ENCODE measurements at places on chromosomes 4 and X.

DNA sequence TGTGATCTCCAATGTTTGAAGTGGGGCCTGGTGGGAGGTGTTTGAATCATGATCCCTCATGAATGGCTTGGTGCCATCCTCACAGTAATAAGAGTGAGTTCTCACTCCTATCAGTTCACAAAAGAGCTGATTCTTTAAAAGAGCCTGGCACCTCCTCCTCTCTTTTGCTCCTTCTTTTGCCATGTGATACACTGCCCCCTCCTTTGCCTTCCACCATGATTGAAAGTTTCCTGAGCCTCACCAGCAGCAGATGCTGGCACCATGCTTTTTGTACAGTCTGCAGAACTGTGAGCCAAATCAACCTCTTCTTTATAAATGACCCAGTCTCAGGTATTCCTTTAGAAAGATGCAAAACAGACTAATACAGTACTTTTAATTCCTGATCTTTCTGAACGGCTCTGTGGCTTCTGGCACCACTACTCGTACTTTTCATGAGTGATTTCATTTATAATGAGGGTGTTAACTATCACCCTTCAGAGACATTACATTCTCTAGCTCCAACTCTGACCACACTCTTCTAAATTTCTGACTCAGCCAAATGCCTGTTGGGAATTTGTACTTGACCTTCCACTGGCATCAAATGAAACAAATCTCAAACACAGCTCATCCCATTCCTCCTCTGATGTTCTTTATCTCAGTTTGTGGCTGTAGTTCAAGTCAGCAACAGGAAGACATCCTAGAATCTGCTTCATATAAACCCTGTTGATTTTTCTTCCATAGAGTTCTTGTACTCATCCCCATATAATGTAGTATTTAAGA is 4.2 kb downstream of the UFSP2 start:
- DNase-seq: no peak

GRCh38 chrX:145552643-145553042 is 265.0 kb upstream of the SLITRK2 start:
- DNase-seq: no peak

DNA sequence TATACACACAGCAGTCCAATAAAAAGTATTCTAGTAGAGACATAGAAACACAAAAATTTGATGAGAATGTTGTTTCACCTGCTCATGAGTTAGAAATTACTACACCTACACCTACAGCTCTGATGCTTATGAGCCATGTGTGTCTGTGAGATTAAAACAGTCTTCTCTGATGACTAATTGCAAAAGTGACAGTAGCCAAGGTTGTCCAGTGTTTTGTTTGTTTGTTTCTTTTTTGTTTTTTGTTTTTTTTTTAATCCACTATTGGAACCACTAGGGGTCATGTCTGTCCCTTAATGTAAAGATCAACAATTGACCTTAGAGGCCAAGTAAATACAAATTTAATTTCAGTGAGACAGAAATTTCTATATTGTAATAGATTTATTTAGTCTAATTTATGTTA is 423.1 kb downstream of the TEX13C start:
- DNase-seq: no peak

- DNase-seq: peak; percentile 22
Measured at GRCh38 chrX:44873415-44874276, 658 bp downstream of the KDM6A start.

GRCh38 chr4:19736968-19737756 is 514.5 kb upstream of the SLIT2 start:
- DNase-seq: no peak

DNA sequence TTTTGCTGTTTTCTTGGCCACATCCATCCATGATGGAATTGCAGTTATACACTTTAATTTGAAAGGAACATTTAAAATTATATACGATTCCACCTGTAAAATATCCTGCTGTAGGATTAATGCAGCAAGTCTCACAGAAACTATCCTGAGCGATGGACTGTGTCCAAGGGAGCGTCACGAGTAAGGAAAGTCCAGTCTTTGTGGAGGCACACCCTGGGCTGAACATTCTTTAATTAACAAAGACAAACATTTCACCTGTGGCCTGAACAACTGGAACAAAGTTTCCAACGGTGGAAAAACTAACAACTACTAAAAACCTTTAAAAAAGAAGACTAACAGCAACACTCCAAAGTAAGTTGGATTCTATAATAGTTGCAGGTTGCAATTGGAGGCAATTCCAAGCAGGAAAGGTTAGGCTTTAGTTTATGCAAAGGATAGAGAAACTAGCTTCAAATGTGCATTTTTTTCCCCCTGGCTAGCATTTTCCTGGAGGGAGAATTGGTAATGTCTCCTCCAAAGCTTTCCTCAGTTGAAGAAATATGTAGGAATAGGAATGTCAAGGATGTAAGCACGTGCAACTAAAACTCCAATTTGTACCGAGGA is 11.0 kb downstream of the EREG start:
- DNase-seq: no peak

- DNase-seq: no peak
Measured at GRCh38 chr4:159926871-159927270, 824.0 kb downstream of the RAPGEF2 start.
